ENCODE measurements at places on chromosomes 1 and 21.

DNA sequence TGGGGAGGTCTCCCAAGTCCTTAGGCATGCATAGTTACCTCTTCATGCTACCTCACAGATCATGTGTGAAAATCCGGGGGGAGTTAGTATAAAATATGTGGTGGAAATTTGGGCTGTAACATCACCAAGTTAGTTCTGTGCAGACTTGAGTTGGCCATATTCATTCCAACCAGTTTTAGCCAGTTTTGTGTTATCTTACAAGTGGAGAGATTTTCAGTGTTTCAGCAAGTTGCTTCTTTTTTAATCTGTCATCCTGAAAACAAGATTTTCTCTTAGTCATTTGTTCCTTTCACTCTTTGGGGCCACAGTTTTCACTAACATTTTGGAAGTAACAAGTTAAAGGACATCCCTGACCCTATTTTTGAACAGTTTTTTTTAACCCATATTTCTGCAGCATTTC lies 11.3 kb downstream of the SLC25A24 start:
- DNase-seq = no peak
- no peaks in the 10 kb centered on the region for H3K27me3 ChIP-seq
- H3K4me1 ChIP-seq = no peaks in the 10 kb centered on the region
- no peaks in the 10 kb centered on the region for H3K36me3 ChIP-seq
- no peak overlapping the region for H3K27ac ChIP-seq

DNA sequence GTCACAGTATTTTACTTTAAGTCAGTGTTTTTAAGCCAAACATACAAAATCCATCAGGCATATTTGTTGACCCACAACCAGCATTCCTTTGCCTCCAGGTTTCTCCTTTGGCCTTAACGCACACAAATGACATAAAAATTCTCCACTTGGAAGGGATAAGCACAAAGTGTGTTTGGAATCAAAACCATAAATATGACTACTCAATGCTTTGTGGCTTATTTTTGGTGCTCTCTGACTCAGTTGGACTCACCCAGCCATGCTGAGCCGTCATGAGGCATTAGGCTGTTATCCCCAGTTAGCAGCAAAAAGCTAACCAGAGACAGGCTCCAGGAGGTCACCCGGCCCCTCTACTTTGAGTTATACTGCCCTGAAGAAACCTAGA lies 948 bp downstream of the PRUNE1 start:
- H3K4me1 ChIP-seq = peaks cover 59% of the 10 kb centered on the region
- no peaks in the 10 kb centered on the region for H3K27me3 ChIP-seq
- no peak for DNase-seq
- H3K36me3 ChIP-seq = no peaks in the 10 kb centered on the region

DNA sequence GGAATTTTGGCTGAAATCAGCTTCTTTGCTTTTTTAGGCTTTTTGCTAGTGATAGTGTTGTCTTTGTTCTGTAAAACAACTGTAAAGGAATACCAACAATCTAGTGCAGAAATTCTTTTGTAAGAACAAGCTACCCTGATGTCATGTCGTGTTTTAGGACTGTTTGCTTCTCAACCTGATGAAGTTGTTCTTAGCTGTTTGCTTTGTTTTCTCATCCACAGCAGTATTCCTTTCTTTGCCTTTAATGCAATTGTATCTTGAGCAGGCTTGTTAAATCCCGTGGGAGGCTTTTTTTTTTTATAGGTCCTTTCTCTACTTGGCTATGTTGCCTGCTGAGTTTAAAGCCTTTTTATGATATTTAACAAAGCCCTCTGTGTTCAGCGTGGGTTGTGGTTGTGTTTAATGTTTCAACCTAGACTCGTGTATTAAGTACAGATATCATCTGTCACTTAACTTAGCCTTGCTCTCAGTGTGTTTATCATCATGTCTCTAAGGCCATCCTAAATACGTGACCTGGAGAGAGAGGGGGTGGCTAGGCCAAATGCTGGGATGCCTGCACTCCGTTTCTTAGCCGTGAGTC lies 31.6 kb downstream of the ADARB1 start:
- H3K36me3 ChIP-seq = no peaks in the 10 kb centered on the region
- no peak overlapping the region for H3K4me3 ChIP-seq
- DNase-seq = no peak
- no peaks in the 10 kb centered on the region for H3K27me3 ChIP-seq
- peaks cover 19% of the 10 kb centered on the region for H3K4me1 ChIP-seq

- H3K27ac ChIP-seq = peak overlapping the region; percentile 41
- no peak for DNase-seq
- H3K4me3 ChIP-seq = no peak overlapping the region
- no peaks in the 10 kb centered on the region for H3K36me3 ChIP-seq
- peaks cover 42% of the 10 kb centered on the region for H3K4me1 ChIP-seq
Measured at GRCh38 chr1:174964972-174965361, 34.8 kb upstream of the CACYBP start.

- no peak for DNase-seq
- H3K27ac ChIP-seq = no peak overlapping the region
- H3K36me3 ChIP-seq = no peaks in the 10 kb centered on the region
- peaks cover 18% of the 10 kb centered on the region for H3K4me1 ChIP-seq
- no peak overlapping the region for H3K4me3 ChIP-seq
- no peaks in the 10 kb centered on the region for H3K27me3 ChIP-seq
Measured at GRCh38 chr21:42746593-42747275, 93.3 kb downstream of the PDE9A start.

DNA sequence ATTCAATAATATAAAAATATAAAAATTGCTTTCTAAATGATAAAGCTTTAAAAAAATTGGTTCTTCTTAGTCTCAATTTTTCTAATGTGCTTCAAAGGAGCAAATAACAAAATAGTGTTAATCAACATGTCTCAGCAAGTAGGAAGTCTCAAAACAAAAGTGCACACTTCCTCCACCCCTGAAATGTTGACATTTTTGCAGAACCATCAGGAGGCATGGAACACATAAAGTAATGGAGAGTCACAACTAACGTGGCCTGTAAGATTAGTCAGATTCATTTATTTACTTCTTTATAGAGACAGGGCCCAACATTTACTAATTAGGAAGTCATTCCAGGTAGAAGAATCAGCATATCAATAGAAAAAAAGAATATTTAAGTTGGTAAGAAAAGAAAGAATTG lies 34.9 kb upstream of the FMO2 start:
- H3K4me1 ChIP-seq = no peaks in the 10 kb centered on the region
- no peak overlapping the region for H3K4me3 ChIP-seq
- H3K27me3 ChIP-seq = no peaks in the 10 kb centered on the region
- no peaks in the 10 kb centered on the region for H3K36me3 ChIP-seq
- no peak for DNase-seq

DNA sequence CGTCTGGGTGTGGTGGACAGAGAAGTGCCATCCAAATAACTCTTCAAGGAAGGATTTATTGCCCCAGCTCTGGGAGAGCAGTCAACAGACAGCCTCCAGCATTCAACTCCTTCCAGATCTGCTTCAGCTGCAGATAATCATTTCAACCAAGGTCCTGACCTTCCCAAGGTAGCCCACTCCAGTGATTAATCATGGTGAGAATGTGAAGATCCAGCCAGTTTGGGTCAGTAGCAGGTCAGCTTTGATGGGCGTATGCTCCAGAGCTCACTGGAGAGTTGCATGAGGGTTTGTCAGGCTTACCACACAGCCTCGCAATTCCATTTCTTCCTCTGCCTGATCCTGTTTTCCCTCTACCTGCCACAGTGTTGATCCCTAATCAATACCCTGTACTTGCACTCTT lies 214.5 kb upstream of the ZRANB2 start:
- H3K4me3 ChIP-seq = no peak overlapping the region
- H3K4me1 ChIP-seq = no peaks in the 10 kb centered on the region
- no peaks in the 10 kb centered on the region for H3K36me3 ChIP-seq
- H3K27me3 ChIP-seq = no peaks in the 10 kb centered on the region
- no peak for DNase-seq

- no peaks in the 10 kb centered on the region for H3K36me3 ChIP-seq
- no peak for DNase-seq
- no peak overlapping the region for H3K27ac ChIP-seq
- no peaks in the 10 kb centered on the region for H3K27me3 ChIP-seq
- H3K4me3 ChIP-seq = no peak overlapping the region
- H3K4me1 ChIP-seq = no peaks in the 10 kb centered on the region
Measured at GRCh38 chr21:43599728-43600127, 59.6 kb downstream of the HSF2BP start.

DNA sequence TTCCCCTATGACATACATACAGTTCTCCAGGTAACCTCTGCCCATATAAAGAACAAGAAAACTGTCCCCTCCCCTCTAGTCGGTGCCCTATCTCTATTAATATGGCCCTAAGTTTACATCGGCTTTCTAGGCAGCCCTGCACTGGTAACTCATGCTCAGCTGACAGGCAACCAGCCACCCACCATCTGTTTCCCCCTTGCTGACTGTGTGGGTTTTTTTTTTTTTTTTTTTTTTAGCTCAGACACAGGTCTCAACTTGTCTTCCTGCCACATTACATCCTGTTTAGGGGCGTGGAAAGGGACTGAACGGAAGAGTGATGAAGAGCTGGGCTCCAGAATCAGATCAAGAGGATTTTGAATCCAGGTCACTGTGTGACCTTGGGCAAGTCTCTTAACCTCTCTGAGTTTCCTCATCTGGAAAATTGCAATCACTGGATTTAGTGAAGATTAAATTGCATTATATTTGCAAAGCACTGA lies 14.0 kb downstream of the LAPTM5 start:
- no peaks in the 10 kb centered on the region for H3K27me3 ChIP-seq
- peaks cover 7% of the 10 kb centered on the region for H3K4me1 ChIP-seq

GRCh38 chr1:31789259-31790065 lies 25.3 kb upstream of the ADGRB2 start:
- no peaks in the 10 kb centered on the region for H3K27me3 ChIP-seq
- no peaks in the 10 kb centered on the region for H3K36me3 ChIP-seq
- peak; percentile 97 for DNase-seq
- H3K27ac ChIP-seq = peak overlapping the region; percentile 85
- H3K4me3 ChIP-seq = no peak overlapping the region

DNA sequence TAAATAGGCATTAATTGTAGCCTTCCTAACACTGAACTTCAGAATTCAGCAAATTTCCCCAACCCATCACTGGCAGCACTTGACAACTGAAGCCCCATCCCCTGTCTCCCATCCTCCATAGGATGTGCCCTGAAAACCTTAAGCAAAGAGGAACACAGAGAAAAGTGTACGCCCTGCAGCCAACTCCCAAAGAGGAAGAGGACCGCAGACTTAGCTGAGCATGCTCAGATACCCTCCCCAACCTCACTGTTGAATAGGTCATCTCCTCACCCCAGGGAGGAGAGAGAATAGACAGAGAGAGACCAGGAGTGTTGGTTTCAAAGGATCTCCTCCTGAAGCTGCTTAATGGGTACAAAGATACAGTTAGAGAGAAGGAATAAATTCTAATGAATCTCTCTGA lies 50.5 kb downstream of the CD2 start:
- H3K36me3 ChIP-seq = no peaks in the 10 kb centered on the region
- no peak overlapping the region for H3K4me3 ChIP-seq
- no peaks in the 10 kb centered on the region for H3K4me1 ChIP-seq
- no peaks in the 10 kb centered on the region for H3K27me3 ChIP-seq
- no peak for DNase-seq
- no peak overlapping the region for H3K27ac ChIP-seq

- no peaks in the 10 kb centered on the region for H3K36me3 ChIP-seq
- H3K27ac ChIP-seq = no peak overlapping the region
- no peak for DNase-seq
- H3K27me3 ChIP-seq = no peaks in the 10 kb centered on the region
Measured at GRCh38 chr1:182484531-182485257, 34.7 kb downstream of the RGSL1 start.

- H3K36me3 ChIP-seq = no peaks in the 10 kb centered on the region
- DNase-seq = no peak
- no peak overlapping the region for H3K4me3 ChIP-seq
- H3K27ac ChIP-seq = peak overlapping the region; percentile 98
- peaks cover 45% of the 10 kb centered on the region for H3K4me1 ChIP-seq
- no peaks in the 10 kb centered on the region for H3K27me3 ChIP-seq
Measured at GRCh38 chr1:150366416-150367296, 2.7 kb downstream of the RPRD2 start.

DNA sequence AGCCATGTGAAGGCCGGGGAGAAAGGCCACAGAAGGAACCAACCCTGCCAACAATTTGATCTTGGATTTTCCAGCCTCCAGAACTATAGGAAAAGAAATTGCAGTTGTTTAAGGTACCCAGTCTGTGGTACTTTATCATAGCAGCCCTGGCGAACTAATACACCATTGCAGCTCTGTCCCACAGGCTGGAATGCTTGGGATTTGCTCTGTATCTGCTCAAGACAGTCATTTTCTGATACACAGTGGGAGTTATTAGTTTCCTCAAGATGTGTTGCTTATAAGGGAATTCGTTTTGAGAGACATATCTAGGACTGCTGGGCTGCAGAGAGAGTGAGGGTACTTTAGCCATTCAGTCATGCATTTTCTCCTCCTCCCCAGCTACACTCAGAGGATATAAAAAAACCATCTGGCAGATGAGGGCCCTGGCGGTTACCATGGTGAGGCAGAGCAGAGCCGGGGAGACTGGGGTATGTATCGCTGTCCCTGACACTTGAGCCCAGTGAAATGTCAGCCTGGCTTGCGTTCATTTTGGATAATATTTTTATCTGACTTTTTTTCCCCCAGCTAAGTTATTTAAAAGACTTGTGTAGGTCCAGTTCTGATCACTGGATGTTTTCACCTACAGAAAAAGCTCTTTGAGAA lies 104.6 kb downstream of the DIRAS3 start:
- no peaks in the 10 kb centered on the region for H3K27me3 ChIP-seq
- no peaks in the 10 kb centered on the region for H3K36me3 ChIP-seq
- H3K4me3 ChIP-seq = no peak overlapping the region
- DNase-seq = no peak
- no peak overlapping the region for H3K27ac ChIP-seq

GRCh38 chr1:207847116-207847515 lies 63.8 kb downstream of the CD34 start:
- no peaks in the 10 kb centered on the region for H3K36me3 ChIP-seq
- no peaks in the 10 kb centered on the region for H3K27me3 ChIP-seq
- no peak overlapping the region for H3K4me3 ChIP-seq
- no peak overlapping the region for H3K27ac ChIP-seq

GRCh38 chr1:103509250-103509649 lies 16.2 kb upstream of the RNPC3 start:
- no peak overlapping the region for H3K27ac ChIP-seq
- H3K4me3 ChIP-seq = no peak overlapping the region
- peaks cover 7% of the 10 kb centered on the region for H3K4me1 ChIP-seq

DNA sequence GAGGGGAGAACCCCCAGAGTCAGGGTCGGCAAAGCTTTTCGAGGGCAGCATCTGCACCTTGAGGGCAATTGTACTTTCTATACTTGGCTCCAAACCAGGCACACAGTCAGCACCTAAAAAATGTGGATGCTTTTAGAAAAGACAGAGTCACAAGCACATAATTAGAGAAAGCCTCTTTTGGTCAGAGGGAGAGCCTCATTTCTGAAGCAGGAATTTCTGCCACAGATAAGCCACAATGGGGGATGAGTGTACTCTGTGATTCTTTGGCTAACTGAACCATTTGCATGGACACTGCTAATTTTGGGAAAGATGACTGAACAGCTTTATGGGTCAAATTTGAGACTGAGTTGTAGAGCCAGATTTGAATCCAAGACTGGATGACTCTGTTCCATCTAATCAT lies 635.7 kb downstream of the KIF26B start:
- H3K27me3 ChIP-seq = no peaks in the 10 kb centered on the region
- no peak overlapping the region for H3K4me3 ChIP-seq
- no peaks in the 10 kb centered on the region for H3K36me3 ChIP-seq
- DNase-seq = no peak

GRCh38 chr21:45532826-45533360 lies 9.3 kb downstream of the SLC19A1 start:
- no peaks in the 10 kb centered on the region for H3K4me1 ChIP-seq
- no peak overlapping the region for H3K4me3 ChIP-seq
- no peak overlapping the region for H3K27ac ChIP-seq
